Type B pancreatic cell (in vitro differentiated cells): ENCODE measurements at places on chromosomes 3 and 15.

GRCh38 chr3:55686426-55687254 lies 199.5 kb upstream of the WNT5A start:
- no peaks in the 10 kb centered on the region for H3K36me3 ChIP-seq
- no peak overlapping the region for H3K27ac ChIP-seq
- H3K4me3 ChIP-seq, result no peak overlapping the region
- peaks cover 16% of the 10 kb centered on the region for H3K27me3 ChIP-seq

- DNase-seq, result no peak
- H3K4me1 ChIP-seq, result peaks cover 24% of the 10 kb centered on the region
- no peak overlapping the region for H3K4me3 ChIP-seq
- H3K36me3 ChIP-seq, result no peaks in the 10 kb centered on the region
- H3K27ac ChIP-seq, result peak overlapping the region; percentile 43
Measured at GRCh38 chr3:42815826-42816225, 6.6 kb downstream of the ACKR2 start.

GRCh38 chr15:64314456-64314855 lies 41.5 kb downstream of the CSNK1G1 start:
- no peak overlapping the region for H3K4me3 ChIP-seq
- DNase-seq, result no peak
- no peaks in the 10 kb centered on the region for H3K27me3 ChIP-seq
- peaks cover 10% of the 10 kb centered on the region for H3K4me1 ChIP-seq
- H3K27ac ChIP-seq, result peak overlapping the region; percentile 0

DNA sequence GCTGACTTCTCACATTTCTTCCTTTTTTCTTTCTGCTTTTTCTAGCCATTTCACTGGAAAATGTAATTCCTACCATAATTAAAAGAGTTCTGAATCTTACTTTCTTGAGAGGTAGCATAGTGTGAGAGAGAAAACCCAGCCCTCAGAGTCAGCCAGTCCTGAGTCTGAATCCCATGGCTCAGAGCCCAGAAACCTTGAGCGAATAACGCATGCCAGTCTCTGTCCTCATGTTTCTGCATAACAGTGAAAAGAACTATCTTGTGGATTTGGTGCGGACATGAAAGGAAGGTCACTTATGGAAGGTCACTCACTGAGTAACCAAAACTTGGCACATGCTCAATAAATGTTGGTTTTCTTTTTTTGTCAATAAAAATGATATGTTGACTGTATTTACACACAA lies 29.3 kb upstream of the SLCO3A1 start:
- H3K4me1 ChIP-seq, result no peaks in the 10 kb centered on the region
- no peak for DNase-seq
- no peaks in the 10 kb centered on the region for H3K36me3 ChIP-seq
- no peak overlapping the region for H3K27ac ChIP-seq

- no peak overlapping the region for H3K4me3 ChIP-seq
- DNase-seq, result no peak
- H3K27me3 ChIP-seq, result no peaks in the 10 kb centered on the region
- peaks cover 65% of the 10 kb centered on the region for H3K4me1 ChIP-seq
Measured at GRCh38 chr3:177600411-177600810, 403.1 kb upstream of the TBL1XR1 start.

DNA sequence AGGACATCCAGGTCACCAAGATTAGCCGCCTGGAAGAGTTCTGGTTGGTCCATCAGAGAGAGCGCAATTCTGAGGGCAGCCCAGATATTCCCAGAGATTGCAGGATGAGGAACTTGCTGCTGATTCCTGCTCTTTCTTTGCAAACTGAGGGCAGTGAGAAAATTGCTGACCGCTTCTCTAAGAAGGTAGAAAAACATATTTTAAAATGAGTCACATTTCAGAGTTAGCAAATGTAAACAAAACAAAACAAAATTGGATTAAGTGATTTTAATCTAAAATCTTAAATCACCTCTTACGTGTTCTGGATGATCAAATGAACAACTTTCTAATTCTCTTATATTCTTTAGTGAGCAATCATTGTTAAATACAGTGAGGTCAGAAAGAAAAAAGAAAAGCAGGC lies 149.0 kb downstream of the USP13 start:
- H3K4me1 ChIP-seq, result no peaks in the 10 kb centered on the region
- no peak for DNase-seq
- H3K4me3 ChIP-seq, result no peak overlapping the region
- no peaks in the 10 kb centered on the region for H3K36me3 ChIP-seq

- DNase-seq, result no peak
- no peak overlapping the region for H3K4me3 ChIP-seq
- no peak overlapping the region for H3K27ac ChIP-seq
- no peaks in the 10 kb centered on the region for H3K27me3 ChIP-seq
Measured at GRCh38 chr3:143571548-143571947, 276.7 kb downstream of the SLC9A9 start.

GRCh38 chr15:65663521-65663920 lies 41.8 kb downstream of the SLC24A1 start:
- no peaks in the 10 kb centered on the region for H3K4me1 ChIP-seq
- no peak overlapping the region for H3K27ac ChIP-seq
- no peaks in the 10 kb centered on the region for H3K36me3 ChIP-seq
- no peak for DNase-seq
- no peak overlapping the region for H3K4me3 ChIP-seq

DNA sequence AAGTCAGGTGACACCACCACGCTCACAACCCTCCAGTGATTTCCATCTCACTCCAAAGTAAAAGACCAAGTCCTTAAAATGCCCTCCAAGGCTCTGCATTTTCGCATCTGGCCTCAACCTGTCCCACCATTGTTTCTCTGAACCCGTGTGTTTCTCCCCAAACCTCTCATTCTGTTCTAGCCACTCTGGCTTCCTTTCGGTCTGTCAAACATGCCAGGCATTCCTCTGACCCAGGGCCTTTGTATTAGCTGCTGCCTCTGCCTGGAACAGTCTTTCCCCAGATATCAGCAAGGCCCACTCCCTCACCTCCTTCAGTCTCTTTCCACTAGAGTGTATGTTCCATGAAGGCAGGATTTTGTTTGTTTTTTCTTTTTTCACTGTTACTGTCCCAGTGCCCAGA lies 16.0 kb downstream of the MAP2K5 start:
- H3K36me3 ChIP-seq, result peaks cover 31% of the 10 kb centered on the region
- no peak for DNase-seq
- no peaks in the 10 kb centered on the region for H3K27me3 ChIP-seq
- no peak overlapping the region for H3K27ac ChIP-seq
- H3K4me3 ChIP-seq, result no peak overlapping the region

GRCh38 chr15:52378746-52379394 lies 83.3 kb upstream of the MYO5C start:
- H3K27me3 ChIP-seq, result no peaks in the 10 kb centered on the region
- H3K4me1 ChIP-seq, result no peaks in the 10 kb centered on the region
- H3K4me3 ChIP-seq, result no peak overlapping the region
- no peak for DNase-seq

DNA sequence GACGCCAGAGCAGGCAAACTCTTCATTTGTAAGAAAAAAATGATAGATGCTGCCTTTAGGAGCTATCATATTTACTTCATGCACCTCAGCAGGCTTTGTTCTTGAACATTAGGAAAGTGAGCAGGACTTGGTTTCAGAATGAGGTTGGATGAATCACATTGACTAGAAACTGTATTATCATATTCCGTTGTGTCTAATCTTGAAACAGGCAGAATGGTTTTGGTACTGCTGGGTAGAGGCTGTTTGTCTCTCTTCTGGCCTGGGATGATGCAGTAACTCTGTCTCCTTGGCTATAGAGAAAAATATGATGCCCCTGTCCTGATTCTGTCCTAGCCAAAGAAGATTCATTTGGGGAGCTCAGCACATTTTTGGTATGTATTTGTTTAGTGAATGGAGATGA lies 344.2 kb upstream of the GRM7 start:
- peaks cover 6% of the 10 kb centered on the region for H3K4me1 ChIP-seq
- H3K4me3 ChIP-seq, result no peak overlapping the region
- no peak for DNase-seq
- H3K36me3 ChIP-seq, result peaks cover 3% of the 10 kb centered on the region
- no peaks in the 10 kb centered on the region for H3K27me3 ChIP-seq

DNA sequence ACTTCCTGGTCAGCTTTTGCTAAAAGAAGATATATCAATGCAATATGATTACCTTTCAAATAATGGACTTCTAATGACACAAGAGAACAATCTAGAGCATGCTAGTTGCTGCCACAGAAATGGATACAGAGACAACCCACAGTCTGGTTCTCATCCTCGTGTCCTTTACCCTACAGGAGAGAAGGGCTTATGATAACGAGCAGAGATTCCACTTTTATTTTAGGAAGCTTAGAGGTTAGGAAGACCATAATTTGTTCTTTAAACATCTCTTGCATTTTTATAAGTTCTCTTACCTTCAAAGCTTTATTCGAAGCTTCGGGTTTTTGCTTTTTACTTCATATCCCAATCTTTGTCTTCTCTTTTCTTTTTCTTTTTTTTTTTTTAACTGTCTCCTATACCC lies 39.1 kb downstream of the FILIP1L start:
- H3K4me3 ChIP-seq, result peak overlapping the region; percentile 10
- H3K27me3 ChIP-seq, result no peaks in the 10 kb centered on the region
- H3K27ac ChIP-seq, result no peak overlapping the region

- H3K36me3 ChIP-seq, result peaks cover 7% of the 10 kb centered on the region
- H3K4me3 ChIP-seq, result no peak overlapping the region
- no peaks in the 10 kb centered on the region for H3K27me3 ChIP-seq
- H3K27ac ChIP-seq, result peak overlapping the region; percentile 29
Measured at GRCh38 chr3:71416876-71417275, 166.7 kb downstream of the FOXP1 start.
